ENCODE measurements at places on chromosomes 7 and 10.
A peak's percentile ranks its signal among the peaks of the same experiment; 100 is the strongest.

- no peak for DNase-seq
These were observed 274 bp downstream of the PITX3 start for GRCh38 chr10:102241032-102241443.

DNA sequence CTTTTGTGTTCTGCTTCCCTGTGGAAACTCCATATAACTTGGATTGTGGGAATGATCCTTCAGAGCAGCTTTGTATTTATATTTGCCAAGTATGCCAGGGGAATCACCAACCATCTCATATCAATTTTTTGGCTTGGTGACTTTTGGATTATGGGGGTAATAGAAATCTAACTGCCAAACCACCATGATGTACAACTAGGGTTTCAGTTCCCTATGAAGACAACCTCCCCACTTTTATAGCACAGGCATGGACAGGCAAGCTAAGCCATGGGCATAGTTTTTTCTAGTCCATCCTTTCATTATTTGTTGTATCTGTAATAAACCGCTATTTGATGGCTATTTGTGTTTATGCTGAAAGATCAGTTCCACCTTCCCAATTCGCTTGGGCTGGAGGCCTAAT, 17.7 kb downstream of the NPY start:
- no peak for DNase-seq

GRCh38 chr7:1981878-1982230, 250.9 kb downstream of the MAD1L1 start:
- peak; percentile 48 for DNase-seq

GRCh38 chr7:100860702-100861615, 6.2 kb upstream of the TRIP6 start:
- DNase-seq = no peak

GRCh38 chr7:11009631-11010030, 36.0 kb downstream of the PHF14 start:
- DNase-seq = no peak

GRCh38 chr10:117198088-117198487, 799 bp downstream of the KCNK18 start:
- DNase-seq = peak; percentile 58

GRCh38 chr10:8225187-8225586, 170.7 kb downstream of the GATA3 start:
- DNase-seq = no peak

- no peak for DNase-seq
These were observed 69.7 kb upstream of the ZNF804B start for GRCh38 chr7:88689821-88690220.

DNA sequence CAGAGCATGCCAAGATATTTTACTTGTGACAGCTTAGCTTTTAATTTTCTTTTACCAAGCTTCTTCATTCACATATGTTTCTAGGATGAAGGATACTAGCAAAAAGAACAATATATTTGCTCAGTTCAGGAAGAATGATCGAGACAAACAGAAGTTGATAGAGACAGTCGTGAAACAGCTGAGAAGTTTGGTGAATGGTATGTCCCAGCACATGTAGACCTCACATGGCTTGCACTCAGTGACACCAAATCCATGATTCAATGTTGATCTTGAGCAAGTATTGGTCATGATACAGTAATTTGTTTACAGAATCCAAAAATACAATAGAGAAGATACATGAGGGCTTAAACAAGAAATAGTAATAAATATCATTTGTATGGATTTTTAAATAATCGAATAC, 2.5 kb upstream of the CYP26C1 start:
- no peak for DNase-seq

- DNase-seq = no peak
These were observed 402.6 kb downstream of the SORCS1 start for GRCh38 chr10:106761906-106762305.

GRCh38 chr10:72379062-72379461, 24.3 kb upstream of the DNAJB12 start:
- DNase-seq = no peak

GRCh38 chr10:15787426-15787825, 67.7 kb upstream of the ITGA8 start:
- no peak for DNase-seq

- no peak for DNase-seq
These were observed 2.4 kb downstream of the FAS start for GRCh38 chr10:88992921-88993524.

DNA sequence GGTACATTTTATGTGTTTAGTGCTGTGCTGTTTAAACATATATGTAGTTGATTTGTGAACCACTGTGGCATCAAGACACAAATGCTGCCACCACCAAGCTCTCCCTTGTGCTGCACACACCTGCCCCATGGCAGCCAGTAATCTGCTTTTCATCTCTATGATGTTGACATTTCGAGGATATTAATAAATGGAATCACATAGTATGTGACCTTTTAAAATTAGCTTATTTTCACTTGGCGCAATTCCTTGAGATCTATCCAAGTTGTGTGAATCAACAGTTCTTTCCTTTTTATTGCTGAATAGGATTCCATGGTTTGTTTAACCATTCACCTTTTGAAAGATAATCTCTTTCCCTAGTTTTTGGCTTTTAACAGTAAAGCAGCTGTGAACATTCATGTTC, 73.1 kb downstream of the BMPR1A start:
- no peak for DNase-seq

GRCh38 chr10:110710621-110711020, 66.5 kb downstream of the RBM20 start:
- DNase-seq = no peak

DNA sequence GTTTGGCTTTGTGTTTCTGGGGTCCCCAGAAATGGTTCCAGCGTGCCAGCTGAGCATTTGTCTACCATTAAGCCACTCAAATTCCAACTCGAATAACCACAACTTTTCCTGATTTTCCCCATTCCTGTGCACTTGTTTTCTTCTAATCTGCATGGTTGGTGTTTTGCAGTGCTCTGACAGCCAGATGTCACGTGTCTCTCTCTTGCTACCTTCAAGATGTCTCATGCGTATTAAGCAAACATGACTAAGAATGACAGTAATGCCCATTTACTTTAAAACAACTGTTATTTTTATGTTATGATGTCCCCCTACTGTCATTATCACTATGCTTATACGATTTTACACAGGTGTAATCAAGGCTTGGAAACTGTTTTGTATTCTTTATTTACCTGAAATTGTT, 35.2 kb upstream of the MXI1 start:
- DNase-seq = no peak

DNA sequence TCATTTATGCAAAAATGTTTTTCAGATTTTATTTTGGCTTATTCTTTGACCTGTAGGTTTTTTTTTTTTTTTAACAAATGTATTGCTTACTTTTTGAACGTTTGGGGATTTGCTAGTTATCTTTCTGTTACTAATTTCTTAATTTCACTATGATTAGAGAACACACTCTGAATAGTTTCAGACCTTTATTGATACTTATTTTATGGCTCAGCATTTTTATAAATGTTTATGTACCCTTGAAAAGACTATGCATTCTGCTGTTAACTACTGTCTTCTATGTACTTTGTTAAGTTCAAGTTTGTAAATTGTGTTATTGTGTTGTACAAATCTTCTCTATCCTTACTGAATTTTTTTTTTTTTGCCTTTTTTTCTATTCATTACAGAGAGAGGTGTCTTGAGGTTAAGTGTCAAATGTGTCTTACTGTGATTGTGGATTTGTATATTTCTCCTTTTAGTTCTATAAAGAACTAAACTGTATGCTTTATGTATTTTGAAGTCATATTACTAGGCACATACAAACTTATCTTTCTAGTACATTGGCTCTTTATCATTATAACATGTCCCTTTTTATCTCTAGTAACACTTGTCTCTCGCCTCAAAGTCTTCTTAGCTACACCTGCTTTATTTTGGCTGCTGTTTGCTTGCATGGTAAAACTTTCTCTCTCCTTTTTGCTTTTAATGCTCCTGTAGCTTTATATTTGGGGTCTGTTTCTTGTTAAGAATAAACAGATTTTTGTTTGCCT, 8.1 kb downstream of the MKLN1 start:
- DNase-seq = no peak

GRCh38 chr10:103225939-103226338, 19.7 kb upstream of the RPEL1 start:
- no peak for DNase-seq

DNA sequence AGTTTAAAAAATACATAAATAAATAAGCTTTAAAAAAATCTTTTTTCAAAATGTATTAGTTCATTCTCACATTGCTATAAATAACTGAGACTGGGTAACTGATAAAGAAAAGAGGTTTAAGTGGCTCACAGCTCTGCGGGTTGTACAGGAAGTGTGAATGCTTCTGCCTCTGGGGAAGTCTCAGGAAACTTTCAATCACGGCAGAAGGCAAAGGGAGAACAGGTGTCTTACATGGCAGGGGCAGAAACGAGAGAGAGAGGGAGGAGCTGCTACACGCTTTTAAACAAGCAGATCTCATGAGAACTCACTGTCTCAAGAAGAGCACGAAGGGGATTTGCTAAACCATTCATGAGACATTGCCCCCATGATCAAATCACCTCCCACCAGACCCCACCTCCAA, 114.6 kb downstream of the DNAJC1 start:
- DNase-seq = no peak

- peak; percentile 84 for DNase-seq
These were observed 1.2 kb downstream of the PIP4K2A start for GRCh38 chr10:22712956-22713852.

DNA sequence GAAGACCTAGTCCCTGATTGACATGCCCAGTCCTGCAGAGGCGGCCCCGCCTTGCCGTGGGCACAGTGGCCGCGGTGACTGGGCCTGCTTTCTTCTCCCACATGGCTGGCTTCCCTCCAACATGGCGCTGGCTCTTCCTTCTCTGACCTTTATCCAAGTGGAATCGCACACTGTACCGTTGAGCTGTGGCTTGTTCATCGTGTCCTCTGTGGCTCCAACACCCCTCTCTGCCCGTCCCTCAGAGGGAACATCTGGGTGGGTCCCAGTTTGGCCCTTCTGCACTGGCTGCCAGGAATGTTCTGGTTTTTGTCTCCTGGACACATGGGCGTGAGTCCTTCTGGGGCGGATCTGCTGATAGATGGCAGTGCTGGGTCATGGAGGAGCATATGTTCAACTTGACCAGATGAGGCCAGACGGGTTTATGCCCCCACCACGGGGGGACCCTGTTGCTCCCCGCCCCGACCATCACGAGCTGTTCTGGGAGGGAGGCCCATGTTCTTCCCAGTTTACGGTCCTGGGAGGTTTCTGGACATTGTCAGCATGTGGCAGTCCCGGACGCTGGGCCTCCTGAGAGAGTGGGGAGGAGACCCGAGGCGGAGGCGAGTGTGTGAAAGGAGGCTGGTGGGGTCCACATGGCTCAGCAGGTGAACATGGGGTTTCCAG, 63.5 kb downstream of the LHPP start:
- DNase-seq = peak; percentile 74

- DNase-seq = no peak
These were observed 220.6 kb downstream of the ARHGAP12 start for GRCh38 chr10:31708046-31708445.

GRCh38 chr7:121529003-121529402, 132.9 kb upstream of the FAM3C start:
- DNase-seq = no peak

DNA sequence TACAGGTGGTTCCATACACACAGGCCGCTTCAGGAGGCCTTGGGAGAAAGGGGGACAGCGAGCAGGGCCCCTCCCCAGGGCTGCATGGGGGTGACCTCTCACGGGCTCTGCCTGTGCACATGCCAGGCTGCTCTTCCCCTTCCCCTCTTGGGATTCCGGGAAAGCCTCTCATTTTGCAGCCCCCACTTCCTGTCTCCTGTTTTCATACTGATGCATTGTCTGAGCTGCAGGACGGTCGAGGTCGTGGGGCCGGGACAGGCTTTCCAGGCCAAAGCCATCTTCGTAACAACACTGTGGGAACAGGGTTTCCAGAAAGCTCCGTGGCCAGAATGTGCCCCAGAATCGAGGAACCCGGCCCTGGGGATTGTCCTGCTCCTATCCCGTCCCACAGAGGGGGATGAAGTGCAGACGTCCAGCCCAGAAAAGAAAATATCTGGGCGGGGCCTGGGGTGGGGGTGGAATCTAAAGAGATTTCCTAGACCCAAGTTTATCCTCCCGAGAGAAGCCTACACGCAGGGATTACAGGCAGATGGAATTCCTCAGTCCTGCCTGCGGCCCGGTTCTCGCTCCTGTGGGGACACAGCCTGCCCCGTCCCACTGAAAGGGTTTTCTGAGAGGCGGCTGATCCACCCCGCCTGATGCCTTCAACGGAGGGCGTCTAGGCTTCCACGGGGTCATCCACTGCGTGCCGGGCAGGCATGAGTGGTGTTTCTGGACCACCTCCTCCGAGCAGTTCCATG, 29.5 kb upstream of the DNAAF5 start:
- DNase-seq = peak; percentile 66

DNA sequence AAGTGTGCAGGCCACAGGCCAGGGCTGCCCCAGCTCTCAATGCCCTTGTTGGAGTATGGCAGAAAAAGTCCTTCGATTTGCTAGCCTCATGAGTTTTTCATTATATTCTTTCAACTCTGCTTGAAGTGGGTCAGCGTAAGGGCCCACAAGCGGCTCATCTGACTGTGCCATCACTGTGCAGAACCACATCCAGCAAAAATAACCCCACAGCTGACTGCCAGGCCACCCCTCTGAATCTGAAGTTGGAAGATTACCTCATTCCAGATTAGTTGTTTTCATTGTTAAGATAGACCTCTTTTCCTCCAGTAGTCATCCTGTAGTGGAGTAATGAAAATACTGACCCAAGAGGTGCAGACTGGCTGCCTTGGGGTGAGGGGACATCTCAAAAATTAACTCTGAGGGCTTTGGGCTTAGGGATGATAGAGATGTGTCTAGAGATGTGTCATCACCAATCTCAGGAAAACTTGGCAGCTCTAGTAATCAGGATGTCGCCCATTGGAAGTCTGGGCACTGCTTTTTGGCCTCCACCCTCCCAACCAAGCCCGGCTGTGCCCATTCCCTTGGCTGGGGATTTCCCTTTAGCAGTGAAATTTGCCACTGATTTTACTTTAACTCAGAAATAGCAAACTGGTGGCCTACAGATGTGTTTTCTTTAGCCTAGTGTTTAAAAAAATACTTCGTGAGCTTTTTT, 164.3 kb downstream of the LCOR start:
- no peak for DNase-seq

DNA sequence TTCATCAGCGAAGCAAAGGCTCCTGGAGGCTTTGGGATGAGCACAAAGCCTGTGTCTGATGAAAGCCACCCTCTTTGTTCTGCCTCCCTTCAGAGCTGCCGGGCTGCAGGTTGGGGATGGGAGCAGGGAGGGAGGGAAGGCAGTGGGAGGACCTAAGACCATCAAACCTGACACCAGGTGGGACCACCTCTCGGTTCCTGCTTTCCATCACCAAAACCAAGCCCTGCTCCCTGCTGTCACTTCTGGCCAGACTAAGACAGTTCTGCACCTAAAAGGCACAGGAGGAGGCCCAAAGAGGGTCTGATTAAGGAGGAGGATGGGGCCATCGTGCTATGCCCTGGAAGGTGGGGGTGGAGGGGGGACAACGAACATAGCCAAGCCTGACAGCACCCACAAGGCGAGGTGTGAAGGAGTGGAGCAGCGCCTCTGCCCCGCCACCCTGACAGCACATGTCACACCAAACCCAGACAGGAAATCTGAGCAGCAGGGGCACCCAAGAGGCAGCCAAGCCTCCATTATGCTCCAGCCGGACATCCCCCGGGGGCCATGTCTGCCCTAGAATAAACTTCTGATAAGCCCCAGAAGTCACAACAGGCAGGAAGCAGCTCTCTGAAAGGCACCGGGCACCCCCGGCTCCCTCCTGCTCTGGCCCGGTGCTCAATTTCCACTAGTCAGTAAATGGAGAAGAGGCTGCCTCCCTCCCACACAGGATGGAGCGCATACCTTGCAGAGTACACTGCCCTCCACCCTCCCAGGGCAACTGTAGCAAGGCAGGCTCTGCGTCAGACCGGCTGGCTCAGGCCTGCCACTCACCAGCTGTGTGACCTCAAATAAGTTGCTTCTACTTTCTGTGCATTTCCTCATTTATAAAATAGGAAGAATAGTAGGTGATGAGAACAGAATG, 48.9 kb downstream of the DLG5 start:
- no peak for DNase-seq
